ENCODE measurements at places on chromosomes 5 and 9. TPM values are rescaled to one million over a fixed set of nuclear protein-coding genes. Genes with fewer than 3 reads are reported as not detected.

- no peak for DNase-seq
Observed at GRCh38 chr5:61966997-61967396, 339.0 kb upstream of the KIF2A start.

GRCh38 chr5:6822068-6822467, 108.8 kb downstream of the TENT4A start:
- no peak for DNase-seq

GRCh38 chr9:112037281-112038016, 137.6 kb downstream of the SUSD1 start:
- DNase-seq = no peak

DNA sequence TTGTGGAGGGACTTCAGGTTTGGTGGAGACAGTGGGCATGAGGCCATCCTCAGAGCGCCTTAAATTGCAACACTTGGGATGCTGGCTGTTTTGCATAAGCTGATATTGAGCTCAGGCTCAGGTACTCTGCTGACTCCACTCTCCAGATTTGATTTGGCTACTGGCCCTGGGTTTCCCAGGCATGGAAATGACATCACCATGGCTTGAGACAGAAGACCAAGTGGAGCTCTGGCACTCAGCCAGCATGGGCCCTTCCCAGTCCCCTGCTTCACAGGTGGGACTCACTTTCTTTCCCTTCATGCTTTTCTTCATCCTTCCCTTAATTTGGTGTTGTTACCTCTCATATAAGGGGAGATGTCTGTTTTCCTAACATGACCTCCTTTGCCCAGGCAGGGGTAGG, 72.0 kb upstream of the IL12B start:
- DNase-seq = no peak

GRCh38 chr5:150137997-150138396, 17.6 kb downstream of the PDGFRB start:
- DNase-seq = no peak

GRCh38 chr5:1859099-1859498, 23.6 kb downstream of the IRX4 start:
- no peak for DNase-seq

DNA sequence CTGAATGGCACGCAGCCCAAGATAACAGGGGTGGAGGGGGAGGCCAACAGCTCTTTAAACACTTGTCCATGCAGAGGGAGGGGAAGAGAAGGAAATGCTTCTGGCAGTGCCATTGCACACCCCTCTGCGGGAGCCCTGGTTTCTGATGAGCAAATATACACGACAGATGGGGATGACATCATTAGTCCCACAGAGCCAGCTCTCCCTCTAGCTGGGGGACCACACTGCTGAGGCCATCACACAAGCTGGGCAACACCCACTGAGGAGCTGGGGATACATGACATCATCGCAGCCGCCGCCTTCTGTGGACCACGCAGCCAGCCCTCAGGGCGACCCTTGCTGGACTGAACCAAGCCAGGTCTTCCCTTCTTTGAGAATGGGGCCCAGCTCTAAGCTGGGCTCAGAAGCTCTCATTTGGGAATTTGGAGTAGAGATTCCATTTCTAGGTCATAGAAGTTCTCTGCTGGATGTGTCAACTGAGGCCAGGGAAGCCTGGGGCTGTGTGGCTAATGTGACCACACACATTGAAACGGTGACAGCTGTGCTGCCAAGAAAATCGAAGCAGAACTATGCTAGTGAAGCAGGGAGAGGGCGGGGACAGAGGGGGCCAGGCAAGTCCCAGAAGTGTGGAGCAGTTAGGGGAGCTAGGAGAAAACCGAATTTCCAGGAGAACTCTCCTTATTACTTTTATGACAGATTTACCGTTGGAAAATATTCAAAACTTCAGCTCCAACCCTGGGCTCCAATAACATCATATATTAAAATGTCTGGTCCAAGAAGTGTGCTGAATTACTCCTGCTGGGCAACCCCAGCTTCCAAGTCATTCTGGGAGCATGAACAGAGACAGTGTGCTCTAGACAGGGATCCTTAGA, 79.5 kb downstream of the PRRT1B start:
- no peak for DNase-seq

GRCh38 chr5:105371169-105371568, 1808.6 kb upstream of the NUDT12 start:
- DNase-seq = no peak

DNA sequence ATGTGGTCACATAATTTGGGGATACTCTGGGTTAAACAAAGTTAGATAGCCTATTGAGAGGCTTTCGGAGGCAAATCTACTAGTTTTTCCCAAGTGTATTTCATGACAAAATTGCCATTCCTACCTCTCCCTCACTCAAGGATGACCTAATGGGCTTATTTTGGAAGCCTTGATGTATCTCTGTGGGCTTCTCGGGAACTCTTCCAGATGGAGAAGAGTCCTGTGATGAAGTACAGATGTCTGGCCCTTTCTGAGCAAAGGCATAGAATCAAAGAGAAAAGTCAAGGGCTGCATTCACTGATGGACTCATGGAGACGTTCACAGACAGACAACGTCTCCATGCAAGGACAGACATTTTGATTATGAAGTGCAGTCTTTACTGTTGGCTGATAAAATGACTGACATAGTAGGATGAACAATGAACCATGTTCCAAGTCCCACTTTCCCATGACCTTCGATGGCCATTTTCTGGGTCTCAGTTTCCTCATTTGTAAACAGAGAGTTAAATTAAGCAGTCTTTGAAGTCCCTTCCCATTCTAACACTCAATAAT, 347.2 kb upstream of the CD180 start:
- DNase-seq = no peak

DNA sequence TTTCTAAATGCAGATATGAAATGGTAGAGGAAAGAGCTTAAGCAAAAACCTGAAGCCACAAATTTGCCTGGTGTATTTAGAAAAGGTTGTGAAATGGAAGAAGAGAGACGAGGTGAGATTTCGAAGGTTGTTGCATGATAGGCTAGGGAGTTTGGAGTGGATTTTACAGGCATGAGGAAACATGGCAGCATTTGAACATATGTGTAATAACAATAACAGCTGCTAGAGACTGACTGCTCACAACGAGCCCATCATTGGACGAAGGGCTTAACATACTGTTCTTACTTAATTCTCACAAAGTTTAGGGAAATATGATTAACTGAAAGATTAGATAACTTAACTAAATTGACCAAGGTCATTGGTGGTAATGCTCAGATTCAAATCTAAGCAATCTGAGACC, 108.1 kb downstream of the JAKMIP2 start:
- no peak for DNase-seq

DNA sequence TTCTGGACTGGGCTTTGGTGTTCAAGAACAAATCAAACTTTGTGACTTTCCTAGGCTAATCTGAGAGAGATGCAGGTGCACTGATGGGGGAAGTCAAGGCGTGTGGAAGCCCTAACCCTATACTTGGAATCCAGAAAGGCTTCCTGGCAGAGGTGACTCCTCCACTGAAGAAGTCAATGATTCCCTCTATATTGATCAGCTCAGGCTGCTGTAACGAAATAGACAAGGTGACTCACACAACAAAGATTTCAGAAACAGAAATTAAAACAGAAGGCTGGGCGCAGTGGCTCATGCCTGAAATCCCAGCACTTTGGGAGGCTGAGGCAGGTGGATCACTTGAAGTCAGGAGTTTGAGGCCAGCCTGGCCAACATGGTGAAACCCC, 69.6 kb upstream of the GGTA1 start:
- DNase-seq = no peak

GRCh38 chr5:133236541-133236951, 184.7 kb downstream of the HSPA4 start:
- DNase-seq = no peak

GRCh38 chr5:176901260-176902101, 2.3 kb upstream of the HK3 start:
- DNase-seq = peak; percentile 6

- no peak for DNase-seq
Observed at GRCh38 chr5:98765815-98766214, 7.6 kb upstream of the RGMB start.

- no peak for DNase-seq
Observed at GRCh38 chr5:137096149-137097103, 402.7 kb downstream of the SPOCK1 start.

DNA sequence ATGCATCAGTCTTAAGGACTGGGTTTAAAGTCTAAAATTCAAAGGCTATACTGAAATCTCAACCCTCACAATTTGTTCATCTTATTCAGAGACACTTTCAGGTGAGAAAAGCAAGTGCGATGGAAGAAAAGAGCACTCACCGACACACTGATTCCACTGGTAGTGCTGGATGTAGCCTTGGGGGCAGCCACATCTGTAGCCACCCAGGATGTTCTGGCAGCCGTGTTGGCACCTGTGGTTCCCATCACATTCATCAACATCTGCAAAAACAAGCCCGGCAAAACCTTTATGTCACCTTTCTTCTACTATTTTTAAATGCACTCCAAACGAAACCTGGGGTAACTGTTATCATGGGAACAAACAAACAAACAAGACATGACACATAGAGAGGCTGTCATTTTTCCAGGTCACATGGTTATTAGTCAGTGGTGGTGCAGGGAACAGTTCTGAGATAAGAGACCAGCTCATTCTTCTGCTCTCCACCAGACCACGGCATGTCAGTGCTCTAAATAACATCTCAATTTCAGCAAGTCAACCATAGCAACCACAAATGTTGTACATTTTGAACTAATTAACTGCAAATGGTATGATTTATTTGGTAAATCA, 188.4 kb downstream of the SLC12A2 start:
- no peak for DNase-seq

DNA sequence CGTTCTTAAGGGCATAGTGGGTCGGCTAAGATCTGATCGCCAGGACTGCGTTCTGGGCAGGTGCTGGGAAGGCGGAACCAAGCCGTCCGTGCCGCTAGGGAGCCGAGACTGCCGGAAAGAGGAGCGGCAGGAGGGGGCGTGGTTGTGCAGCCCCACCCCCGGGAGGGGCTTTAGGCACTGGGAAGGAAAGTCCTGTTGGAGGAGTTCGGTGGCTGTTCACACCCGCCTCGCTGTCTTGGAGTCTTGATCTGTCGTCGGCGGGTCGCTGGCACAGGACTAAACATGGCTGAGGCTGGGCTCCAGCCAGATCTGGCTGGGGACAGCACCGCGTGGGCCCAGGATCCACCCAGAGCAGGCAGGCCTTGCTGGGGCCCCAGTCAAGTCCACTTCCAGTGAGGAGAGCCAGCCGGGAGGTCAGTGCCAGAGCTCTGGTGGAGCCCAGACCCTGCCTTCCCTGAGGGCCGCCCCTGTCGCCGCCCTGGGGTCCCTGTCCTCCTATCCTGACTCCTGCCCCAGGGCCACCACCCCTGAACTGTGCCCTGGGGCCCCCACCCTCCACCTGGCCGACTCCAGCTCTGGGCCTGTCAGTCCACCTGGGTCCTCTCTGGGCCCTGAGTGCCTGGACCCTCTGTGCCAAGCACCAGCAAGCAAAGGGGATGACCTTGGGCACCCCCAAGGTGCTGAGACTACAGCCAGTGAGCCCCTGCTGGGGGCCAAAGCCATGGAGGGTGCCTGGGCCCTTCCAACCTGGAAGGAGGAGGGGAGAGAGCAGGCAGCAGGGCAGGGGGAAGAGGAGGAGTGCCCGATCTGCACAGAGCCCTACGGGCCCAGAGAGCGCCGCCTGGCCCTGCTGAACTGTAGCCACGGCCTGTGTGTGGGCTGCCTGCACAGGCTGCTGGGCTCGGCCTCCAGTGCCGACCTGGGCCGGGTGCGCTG, 4.5 kb downstream of the RNF208 start:
- DNase-seq = peak; percentile 92

GRCh38 chr5:38600329-38601045, 44.0 kb upstream of the LIFR start:
- DNase-seq = no peak

DNA sequence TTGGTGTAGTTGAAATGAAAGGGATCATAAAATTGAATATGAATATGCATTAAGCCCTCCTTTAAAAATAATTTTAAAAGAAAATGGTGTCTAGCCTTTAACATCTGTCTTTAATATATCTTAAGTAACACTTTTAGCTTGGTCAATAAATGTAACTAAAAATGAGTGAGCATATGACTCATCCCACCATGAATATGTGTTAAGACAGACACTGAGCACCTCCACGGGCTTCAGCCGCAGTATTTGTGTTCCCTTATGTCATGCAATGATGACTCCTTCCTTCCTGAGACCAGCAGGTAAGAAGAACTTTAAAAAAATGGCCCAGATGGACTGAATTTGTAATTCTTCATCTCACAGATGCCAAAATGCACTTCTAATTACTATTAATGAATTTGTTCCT, 563.2 kb downstream of the NR2F1-AS1 start:
- DNase-seq = no peak

- no peak for DNase-seq
Observed at GRCh38 chr5:90483206-90483605, 8.5 kb downstream of the POLR3G start.

DNA sequence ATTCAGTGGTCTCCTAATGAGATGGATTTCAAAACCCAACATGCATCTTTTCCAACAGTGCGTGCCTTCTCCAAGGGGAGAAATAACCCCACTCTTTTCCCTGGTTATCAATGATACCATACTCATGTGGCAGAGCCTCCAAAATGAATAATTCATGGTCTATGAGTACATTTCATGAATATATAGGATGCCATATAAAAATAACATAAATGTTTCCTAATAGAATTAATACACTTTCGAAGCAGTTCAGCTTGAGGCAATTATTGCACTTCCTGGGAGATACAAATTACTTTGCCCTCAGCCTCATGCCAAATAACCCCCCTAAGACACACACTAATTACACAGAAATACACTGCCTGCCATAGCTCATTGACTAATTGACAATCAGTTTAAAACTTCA, 318.6 kb downstream of the ZSWIM6 start:
- DNase-seq = no peak

DNA sequence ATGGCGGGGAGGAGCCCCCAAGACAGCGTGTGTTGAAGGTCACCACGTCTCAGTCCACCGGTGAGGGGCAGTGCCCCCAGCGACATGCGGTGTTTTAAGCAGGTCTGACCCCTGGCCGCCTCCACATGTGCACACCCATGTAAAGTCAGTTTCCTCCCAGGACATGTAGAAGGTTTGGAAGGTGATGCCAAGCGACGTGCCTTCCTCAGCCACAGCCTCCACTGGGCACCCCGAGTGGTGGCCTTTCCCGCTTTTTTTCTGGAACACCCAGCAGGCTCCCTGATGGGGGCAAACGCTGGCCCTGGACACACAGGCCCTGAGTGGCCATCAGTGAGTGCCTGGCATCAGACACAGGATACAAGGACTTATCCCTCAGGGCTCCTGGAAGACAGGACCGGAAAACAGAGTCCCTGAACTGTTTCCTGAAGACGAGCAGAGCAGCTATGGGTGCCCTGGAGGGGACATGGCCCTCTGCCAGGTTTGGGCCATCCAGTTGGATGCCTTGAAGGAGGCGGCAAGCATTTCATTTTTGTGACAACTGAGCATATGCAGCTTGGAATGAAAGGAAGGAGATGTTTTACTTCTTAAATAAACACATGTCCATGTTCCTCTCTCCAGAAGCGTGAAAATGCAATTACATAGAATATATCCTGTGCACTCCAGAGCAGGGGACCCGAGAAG, 275.8 kb upstream of the IRX2 start:
- DNase-seq = no peak

The GABBR2 gene
- not detected for total RNA-seq

The ANXA2R gene
- total RNA-seq = 3.2 TPM

The IRX2 gene
- total RNA-seq = 19.2 TPM

The C9 gene
- not detected for total RNA-seq

The TAF11L10 gene
- not detected for total RNA-seq

The LCN9 gene
- not detected for total RNA-seq

The NRARP gene
- 3.5 TPM for total RNA-seq

The SLC34A3 gene
- not detected for total RNA-seq

The TUSC1 gene
- total RNA-seq = 21.0 TPM

The RAD50 gene
- total RNA-seq = 44.2 TPM

The IRX1 gene
- 49.2 TPM for total RNA-seq

The PFN3 gene
- total RNA-seq = not detected

The CARTPT gene
- not detected for total RNA-seq

All from breast epithelium (tissue), 4 donors.